ENCODE measurements at places on chromosomes 7 and 10.

GRCh38 chr10:86749854-86750253 is 6.6 kb upstream of the BMPR1A start:
- DNase-seq: no peak

GRCh38 chr10:80660736-80661135 is 123.0 kb downstream of the SH2D4B start:
- DNase-seq: no peak

GRCh38 chr7:150969475-150969874 is 8.6 kb downstream of the KCNH2 start:
- DNase-seq: no peak

DNA sequence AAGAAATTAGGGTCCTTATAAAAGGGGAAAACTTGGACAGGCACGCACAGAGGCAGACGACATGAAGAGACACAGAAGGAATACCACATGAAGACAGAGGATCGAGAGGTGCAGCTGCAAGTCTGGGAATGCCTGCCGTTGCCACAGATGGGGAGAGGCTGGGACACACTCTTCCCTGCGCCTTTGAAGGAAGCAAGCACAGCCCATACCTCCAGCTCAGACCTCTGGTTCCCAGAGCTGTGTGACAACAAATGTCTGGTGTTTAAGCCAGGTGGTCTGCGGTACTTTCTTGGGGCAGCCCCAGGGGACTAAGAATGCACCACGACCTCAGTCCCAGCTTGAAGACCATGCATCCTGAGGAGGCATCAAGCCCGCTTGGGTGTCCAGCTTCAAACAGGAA is 18.3 kb downstream of the INSIG1 start:
- DNase-seq: no peak

DNA sequence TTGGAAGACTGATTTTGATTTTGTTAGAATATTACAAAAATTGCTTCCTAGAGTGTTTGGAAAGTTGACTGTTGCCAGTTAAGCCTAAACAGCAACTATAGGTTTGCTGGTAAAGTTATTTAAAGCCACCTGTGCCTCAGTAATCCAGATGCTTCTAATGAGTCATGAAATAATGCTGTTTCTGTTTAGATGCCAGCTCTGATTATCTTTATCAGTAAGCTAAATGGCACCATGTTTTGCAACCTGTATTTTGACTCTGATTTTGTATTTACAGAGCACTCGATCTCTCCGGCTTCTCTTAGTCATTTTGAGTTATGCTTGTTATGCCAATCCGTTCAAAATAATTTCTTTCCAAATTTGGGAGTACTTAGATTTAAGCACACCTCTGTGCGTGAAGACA is 366.1 kb downstream of the EXOC4 start:
- DNase-seq: no peak

DNA sequence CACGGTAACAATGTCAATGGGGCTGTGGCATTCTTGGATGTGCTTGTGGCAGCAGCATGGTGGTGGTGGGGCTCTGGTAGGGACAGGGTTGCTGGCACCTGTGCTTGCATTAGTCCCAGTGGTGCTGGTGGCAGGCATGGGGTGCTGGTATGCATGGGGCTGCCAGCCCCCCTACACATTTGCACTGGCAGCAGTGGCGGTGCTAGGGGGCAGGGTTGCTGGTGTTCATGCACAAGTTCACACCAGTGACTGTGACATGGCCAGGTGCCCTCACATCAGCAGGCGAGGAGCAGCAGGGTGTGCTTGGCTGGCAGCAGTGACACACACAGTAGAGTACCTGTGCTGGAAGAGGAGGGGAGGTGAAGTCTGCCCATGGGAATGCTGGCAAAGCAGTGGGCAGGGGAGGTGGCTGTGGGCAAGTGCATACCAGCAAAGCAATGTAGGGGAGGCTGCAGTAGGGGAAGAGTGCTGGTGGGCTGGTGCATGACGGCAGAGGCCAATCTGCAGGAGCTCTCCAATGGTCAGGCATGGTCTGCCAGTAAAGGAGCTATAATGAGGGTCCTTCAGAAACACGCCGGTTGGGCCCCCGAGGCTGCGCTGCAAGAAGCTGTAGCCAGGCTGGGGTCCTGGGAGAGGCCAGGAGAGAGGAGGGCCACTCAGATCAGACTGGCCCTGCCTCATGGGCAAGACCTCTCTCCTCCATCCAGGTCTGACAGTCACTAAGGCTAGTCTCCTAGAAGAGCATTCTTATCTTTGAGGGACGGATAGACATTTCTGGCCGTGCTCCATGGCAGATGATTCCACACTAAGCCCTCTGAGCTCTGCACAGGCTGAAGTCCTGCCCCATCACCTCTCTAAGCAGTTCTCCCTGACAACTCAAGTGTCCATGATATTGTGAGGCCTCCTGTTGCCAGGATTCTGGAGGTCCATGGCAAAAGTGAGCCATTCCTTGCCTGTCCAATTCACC is 406.4 kb downstream of the SEMA3D start:
- DNase-seq: no peak
